ENCODE measurements at places on chromosomes 1 and 21.

GRCh38 chr1:1205769-1206375 is 520 bp downstream of the TNFRSF18 start:
- no peak for DNase-seq

- DNase-seq: no peak
Measured at GRCh38 chr1:15618077-15618654, 908 bp downstream of the DDI2 start.

DNA sequence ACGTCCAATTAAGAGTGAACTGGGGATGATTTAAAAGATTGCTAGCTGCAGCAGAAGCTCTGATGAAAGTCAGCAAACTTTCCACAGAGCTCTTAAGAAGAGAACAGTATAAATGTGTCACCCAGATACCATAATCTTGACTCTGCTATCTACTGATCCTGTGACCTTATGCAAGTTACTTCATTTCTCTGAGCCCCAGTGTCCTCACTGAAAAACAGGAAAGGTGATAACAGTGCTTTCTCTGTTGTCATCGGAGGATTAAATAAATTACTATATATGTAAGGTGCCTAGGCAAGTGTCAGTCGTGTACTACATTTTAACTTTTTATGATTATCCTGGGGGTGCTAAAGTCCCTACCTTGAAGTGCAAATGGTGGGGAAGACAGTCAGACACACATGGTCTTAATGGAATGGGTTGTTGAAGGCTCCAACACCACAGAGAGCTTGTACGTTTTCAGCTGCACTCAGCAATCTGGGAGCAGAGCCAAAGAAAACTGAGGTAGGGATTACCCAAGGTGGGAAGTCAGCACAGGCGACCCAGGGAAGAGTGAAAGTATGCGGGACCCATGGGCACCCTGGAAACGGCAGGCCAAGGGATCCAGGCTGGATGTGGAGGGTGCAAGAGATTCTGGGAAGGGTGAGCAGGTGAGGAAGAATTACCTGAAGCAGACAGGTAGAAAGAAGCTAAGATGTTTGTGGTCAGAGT is 82.8 kb downstream of the DTL start:
- DNase-seq: no peak

GRCh38 chr21:15735409-15735808 is 5.6 kb downstream of the USP25 start:
- no peak for DNase-seq

- DNase-seq: no peak
Measured at GRCh38 chr1:168683871-168684270, 45.1 kb downstream of the DPT start.

DNA sequence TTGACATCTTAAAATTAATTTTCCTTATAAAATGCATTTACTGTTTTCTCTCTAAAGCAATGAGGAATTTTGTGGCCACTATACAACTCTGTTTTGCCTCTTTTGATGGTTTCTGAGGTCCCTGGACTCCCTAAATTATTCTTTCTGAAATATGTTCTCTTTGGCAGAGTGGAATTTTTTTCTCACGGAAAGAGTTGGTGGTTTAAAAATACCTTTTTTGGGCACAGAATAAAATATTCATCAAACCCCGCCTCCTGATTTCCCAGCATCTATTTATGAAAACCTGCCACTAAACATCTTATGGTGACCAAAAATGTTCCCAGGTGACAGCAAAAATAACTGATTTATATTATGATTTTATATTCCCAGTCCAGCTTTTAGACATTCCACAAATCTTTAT is 165.3 kb upstream of the SYT6 start:
- DNase-seq: no peak

DNA sequence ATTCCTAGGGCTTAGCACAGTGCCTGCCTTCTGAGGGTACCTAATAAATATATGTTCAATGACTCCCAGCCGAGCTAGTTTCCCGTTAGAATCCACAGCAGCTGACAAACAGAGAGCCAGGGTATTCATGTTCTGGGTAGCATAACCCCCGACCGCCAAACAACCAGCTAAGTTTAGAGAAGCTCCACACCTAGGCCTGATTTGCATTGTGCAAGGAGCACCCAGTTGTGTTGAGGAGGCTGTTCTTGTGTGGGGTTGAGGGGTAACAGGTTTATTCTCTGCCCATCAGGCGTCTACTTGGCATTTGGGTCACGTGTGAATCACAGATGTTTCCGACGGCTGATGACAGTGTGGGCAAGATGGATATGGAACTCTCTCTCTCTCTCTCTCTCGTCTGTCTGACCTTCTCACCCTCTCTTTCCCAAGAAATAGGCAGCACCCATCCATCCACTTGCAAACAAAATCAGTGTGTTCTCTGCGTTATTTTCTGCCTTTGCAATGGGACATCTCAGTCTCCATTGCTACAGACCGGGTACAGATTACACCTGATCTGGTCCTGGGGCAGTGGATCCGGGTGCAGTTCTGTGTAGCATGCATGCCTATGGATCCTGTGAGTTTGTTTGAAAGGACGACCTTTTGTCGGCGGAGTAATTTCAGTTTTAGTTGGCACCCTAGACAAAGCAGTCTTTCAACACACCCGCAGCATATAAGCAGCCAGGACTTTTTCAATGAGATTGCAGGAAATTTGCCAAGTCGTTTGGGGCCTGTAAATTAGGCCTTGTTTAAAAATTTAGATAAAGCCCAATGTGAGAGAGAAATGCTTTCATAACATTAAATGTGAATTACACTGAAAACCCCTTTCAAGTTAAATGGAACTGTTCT is 29.4 kb downstream of the KAZN start:
- no peak for DNase-seq

DNA sequence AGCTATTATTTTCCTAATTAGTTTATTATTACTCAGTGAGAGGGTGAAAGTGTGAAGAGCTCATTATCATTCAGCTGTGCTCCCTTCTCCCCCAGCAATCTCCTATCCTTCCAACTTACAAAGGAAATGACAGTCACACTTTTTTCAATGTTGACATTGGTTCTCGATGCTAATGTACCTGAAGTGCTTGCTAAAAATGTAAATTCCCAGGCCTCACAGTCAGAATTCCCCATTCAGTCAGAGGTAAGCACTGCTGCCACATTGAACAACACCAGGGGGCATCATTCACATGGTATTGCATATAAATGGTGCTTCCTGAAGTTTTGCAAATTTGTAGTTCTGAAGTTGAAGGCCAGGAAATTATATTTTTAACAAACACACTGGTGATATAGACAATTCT is 132.7 kb upstream of the FOXD3 start:
- no peak for DNase-seq

DNA sequence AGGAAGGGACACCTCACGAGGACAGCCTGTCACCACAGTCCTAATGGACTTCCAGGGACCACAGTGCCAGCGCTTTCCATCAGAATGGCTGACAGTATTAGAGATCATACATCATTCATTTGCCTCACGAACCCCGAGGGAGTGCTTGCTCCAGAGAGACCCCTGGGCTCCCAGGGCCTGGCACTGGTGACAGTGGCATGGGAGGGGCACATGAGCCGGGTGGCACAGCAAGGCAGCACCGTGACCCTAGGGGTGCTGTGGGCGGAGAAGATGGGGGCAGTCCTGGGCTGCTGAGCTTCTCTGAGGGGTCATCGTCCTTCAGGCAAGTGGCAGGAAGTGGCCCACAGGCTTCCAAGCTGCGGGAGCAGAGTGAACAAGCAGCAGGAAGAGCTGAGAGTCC is 16.4 kb upstream of the TSPEAR start:
- DNase-seq: peak; percentile 61

DNA sequence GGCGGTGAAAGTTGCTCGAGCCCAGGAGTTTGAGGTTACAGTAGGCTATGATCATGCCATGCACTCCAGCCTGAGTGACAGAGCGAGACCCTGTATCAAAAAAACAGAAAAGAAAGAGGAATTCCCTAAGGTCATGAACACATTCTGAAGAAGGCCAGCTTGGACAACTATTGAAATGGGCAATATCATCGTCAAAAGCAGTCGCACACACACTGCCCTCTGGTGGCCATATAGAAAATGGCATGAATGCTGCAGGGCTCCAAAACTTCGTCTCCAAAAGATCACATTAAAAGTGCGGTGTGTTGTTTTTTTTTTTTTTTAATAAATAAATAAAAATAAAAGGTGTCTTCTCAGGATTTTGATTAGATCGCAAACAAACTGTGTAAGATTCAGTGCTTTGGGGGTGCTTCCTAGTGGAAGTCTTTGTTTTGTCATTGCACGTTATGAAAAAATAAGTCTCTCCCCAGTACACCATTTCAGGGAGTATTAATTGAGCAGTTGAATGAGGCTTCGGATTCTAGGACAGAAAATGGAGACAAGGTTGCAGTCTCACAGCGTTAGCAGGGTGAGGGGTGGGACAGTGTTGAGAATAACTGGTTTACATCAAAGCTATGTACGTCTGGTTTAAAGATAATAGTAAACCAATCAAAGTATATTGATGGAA is 87.5 kb upstream of the FMN2 start:
- no peak for DNase-seq

DNA sequence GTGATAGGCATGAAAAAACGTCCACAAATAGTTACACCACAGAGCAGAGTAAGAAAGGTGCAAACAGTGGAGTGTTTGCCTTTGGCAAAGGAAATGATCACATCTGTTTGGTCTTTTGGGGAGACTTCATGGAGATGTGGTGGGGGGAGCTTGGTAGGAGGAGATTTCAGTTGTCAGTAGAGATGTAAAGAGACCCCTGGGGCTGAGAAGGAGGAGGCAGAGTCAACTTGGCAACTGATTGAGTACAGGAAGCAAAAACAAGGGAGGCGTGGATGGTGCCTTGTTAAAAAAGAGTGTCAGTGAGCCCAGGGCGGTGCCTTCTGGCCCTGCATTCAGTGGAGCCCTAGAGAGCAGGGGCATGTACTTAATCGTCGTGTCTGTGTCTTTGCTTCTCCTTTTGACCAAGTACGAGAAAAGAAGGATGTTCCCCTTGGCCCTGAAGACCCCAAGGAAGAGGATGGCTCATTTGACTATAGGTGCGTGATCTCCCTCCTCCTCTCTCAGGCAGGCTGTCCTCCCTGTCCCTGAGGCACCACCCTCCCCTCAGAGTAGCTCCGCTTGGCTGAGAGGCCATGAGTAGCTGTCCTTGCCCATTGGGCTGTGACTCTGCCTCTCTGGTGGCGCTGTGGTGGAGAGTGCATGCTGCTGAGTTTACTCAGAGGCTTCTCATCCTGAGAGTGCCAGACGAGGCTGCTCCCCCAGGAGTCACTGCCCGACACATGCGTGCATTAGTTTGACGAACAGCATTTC is 30.4 kb upstream of the CNTN2 start:
- no peak for DNase-seq

DNA sequence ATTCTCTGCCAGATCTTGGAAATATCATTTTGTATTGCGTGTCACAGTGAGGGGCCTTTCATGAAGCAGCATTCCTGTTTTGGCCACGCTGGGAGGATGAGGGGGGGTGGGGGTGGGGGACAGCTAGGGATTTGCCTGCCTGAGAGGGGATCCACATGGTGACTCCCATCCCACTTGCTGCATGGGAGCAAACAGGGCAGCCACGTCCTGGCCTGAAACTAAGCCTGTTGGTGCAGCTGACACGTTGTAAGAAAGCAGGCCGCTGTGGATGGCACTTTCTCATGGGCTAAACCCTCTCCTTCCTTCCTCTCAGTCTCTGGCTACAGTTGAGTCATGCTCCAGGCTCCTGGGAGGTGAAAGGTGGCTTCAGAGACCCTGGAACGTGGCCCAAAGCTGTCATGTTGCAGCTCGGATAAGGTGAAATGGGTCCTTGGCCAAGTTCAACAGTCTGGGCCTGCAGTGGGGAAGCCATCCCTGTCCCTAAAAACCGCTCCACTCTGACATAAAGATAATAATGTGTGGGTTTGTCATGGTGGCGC is 346.7 kb upstream of the VAMP3 start:
- DNase-seq: peak; percentile 33

GRCh38 chr1:4965346-4966075 is 311.1 kb downstream of the AJAP1 start:
- no peak for DNase-seq

DNA sequence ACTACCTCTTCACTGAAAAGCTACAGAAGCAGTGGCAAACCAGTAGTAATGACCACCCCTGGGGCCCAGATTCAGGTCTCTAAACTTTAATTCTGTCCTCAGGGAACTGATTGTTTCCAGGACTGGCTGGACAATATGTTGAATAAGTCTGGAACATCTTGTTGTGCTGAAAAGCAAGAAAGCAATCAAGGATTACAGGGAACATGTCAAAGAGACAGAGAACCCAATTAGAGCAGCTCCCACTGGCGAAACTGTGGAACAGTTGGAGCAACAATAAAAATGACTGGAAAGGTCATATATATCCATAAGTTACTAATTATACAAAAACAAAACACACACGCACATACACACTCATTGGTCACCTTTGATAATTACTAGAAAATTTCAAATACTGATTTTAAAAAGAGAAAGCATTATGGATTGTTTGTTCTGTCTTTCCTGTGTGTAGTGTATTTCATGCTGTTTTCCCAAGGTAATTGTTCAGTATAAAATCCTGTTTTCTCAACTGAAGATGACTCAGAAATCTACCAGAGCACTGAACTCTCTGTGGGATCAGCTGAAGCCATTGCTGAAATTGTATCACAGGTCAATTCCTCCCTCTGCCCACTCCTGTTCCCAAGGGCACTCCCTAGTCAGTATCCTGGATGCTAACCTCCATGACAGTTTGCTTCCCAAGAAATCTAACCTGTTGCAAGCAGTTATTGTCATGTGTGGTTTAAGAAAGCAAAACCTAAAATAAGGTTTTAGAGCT is 83.6 kb upstream of the RGS1 start:
- no peak for DNase-seq

DNA sequence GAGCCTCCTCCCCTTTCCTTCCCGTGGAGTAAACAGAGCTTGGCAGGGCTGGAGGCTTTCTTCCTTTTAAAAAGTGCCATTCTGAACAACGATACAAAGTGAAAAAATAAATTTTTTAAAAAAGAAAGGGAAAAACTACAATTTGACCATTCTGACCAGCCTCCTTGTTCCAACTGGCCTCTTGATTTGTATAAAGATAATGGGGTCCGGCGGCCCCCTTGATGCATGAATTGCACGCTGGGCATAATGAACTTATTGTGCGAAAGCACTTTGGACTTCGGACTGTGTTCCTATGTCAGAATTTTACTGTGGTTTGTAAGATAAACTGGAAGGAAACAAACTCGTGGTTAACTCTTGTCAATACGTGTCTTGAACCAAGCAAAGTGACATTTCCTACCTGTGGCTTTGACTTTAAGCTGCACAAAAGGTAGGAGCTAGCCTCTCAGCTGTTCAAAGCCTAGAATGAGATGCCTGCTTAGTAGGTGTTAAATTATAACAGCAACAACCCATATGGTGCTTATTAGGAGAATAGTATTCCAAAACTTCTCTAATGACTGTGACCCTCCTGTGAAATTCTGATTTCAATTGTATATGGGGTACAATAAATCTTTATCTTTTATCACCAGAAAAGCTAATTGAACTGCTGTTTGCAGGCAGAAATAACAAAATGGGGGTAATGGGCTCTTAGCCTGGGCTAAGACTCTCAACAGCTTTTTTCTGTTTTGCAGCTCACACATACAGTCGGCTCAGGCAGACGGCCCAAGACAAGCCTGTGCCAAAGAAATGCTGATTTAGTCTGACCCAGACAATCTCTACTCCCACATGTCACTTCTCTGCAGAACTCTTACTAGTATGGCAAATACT is 9.3 kb downstream of the IRF2BP2 start:
- DNase-seq: no peak

All from cardiac septum (tissue), 1 donor.